ENCODE measurements at places on chromosomes 11 and 22.

GRCh38 chr11:108970221-108970991 lies 305.5 kb downstream of the DDX10 start:
- no peak for DNase-seq

DNA sequence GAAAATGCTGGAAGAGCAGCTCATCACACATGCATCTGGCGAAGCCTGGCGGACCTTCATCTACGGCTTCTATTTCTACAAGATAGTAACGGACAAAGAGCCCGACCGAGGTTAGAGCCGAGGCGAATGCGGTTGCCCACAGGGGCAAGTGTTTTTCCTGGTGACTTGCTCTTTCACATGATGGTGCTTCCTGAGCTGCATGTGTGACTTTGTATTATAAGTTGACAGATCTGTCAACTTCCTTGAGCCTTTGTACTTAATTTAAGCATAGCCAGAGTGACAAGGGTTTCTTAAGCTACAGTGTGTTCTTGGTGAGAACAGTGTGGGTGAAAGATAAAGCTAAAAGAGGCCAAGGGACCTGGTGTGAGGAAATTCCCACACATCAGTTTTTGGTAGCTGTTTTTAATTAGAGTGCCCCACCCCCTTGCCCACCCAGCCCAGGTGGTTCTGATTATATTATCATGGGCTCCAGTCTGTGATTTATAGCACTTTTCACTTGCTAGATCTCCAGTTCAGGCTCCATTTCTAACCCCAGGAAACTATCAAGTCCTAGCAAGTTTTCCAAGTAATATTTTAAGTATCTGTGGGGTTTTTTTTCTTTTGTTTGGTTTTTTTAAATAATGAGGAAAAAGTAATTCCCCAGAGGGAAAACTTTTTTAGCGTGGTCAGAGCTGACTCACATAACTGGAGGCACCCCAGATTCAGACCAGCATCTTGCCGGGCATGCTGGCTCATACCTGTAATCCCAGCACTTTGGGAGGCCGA lies 68.0 kb upstream of the YWHAH start:
- DNase-seq = no peak

DNA sequence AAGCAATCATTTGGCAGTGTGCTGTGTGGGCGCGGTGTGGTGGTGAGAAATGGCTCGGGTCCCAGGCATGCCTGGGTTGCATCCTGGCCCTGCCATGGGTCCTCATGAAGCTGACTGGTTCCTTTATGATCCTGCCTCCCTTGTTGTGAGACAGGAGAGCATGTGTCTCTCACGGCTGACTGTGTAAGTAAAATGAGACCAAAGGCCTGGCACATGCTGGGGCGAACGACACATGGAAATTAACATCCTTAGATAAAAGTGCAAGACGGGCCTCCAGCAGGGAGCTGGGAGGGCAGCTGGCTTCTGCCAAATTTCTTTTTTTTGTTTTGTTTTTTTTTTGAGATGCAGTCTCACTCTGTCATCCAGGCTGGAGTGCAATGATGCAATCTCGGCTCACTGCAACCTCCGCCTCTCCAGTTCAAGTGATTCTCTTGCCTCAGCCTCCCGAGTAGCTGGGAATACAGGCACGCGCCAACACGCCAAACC lies 9.4 kb upstream of the FBLN1 start:
- no peak for DNase-seq

- no peak for DNase-seq
Observed at GRCh38 chr11:46378811-46379481, 2.5 kb upstream of the MDK start.

DNA sequence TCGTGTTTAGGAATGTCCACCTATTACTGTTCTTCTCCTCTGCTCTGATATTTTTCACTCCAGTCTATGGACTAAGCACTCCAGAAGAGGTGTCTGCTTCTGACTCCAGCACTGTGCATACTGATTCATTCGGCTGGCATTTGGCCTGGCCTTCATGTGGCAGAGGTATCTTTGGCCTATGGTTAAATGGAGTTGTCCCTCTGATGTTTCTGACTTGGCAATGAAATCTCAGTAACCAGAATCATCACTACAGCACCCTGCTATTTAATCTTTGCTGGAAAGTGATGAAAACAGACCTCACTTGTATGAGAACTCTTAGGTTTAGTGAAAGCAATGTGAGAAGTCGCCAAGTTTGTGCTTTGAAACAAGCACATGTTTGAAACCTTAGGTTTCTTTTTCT lies 155.2 kb downstream of the MAML2 start:
- no peak for DNase-seq

- no peak for DNase-seq
Observed at GRCh38 chr11:95512682-95513081, 276.9 kb downstream of the FAM76B start.

DNA sequence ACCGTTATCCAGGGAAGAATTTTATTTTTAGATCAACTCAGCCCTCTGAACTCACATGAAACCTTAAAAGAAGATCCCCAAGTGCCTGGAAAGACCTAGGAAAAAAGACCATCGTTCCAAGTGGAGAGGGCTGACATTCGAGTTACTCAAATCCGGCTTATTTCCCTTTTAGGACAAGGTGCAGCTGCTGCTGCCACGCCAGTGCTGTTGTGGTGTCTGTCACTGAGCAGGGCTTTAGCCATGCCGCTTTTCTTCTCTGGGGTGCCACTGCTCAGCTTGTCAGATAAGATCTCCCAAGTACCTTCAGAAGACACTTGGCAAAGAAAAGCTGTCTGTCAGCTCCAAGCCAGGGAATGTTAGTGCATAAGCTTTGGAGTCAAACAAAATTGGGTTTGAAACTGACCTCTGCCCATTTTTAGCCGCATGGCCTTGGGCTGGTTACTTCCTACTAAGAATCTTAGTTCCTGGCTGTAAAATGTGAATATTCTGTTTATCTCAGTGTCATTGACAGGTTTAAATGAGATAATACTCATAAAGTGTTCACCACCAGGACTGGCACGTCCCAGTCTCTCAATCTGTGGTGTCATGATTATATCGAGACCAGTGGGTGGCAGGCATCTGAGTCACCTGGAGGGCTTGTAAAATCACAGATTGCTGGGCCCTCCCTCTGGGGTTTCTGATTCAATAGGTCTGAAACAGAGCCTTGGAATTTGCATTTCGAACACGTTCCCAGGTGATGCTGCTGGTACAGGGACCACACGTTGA lies 117.5 kb downstream of the PKNOX2 start:
- DNase-seq = no peak

GRCh38 chr11:14380947-14381561 lies 22.1 kb upstream of the RRAS2 start:
- peak; percentile 39 for DNase-seq

DNA sequence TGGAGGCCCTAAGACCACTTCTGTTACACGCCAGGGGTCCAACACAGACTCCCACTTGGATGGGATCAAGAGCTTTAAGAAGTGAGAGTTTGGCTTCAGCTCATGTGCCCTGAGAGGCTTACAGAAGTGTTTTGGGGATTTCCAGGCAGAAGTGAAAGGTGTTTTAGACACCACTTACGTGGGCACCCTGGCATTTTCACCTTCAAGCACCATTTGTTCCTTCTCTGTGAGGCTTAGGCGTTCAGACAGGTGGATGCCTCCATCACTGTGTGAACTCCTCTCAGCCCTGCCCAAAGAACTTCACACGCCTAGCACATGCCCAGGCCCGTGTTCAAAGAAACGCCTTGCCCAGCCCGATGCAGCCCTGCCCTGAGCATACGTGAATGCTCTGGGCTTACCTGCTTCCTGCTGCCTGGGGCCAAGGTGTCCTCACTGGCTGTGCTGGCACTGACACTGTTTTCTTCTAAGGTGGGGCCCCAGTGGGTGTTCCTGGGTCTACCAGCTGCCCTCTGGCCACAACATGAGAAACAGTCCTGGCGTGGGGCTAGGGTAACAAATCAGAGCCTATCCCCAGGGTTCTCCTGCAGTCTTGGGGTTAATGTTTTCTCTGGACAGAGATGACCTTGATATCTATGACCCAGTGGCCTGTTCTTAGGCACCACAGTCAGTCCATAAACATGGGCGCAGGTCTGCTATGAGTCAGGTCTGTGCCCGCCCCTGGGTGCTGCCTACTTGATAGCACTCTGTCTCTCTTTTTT lies 34.0 kb downstream of the AMPD3 start:
- no peak for DNase-seq

- DNase-seq = no peak
Observed at GRCh38 chr11:131977854-131978253, 607.4 kb downstream of the NTM start.

DNA sequence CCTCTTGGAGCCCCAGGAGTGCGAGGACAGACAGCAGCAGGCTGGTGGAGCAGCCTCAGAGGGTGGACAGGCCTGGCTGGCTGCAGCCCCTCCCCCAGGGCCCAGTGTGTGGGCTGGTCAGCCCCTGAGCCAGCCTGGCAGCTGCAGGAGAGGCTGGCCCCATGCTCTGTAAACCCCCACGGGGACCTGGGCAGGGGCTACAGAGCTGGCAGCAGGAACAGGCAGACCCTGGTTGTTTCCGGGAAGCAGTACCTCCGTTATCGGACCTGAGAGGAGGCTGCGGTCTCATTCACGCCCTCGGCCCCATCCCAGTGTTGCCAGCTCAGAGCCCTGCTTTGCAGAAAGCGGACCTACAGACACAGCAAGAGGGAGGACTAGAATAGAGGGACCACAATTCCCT lies 38.5 kb upstream of the COMT start:
- no peak for DNase-seq

DNA sequence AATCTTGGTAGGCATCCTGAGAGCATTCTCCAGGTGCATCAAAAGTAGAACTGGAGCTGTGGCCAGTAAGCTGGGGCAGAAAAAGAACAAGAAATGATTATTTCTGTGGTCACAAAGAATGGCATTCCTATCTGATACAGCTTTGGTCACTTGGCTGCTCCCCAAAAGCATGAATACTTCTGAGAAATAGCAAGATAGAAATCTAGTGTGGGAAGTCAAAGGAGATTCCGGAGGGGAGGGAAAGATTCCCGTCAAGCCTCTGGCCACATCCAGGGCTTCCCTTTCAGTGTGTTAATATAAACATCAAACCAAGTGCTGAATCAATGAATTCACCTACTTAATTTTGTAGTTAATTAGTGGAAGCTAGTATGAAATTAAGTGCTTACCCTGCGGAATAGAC lies 1185.4 kb downstream of the LRRC4C start:
- DNase-seq = no peak

Measured in neural crest cell (in vitro differentiated cells).